ENCODE measurements at places on chromosomes 1 and 21.

GRCh38 chr1:92953491-92953890 is 7.8 kb downstream of the DIPK1A start:
- DNase-seq, result no peak

- DNase-seq, result no peak
Measured at GRCh38 chr1:24874056-24874455, 56.0 kb downstream of the RUNX3 start.

DNA sequence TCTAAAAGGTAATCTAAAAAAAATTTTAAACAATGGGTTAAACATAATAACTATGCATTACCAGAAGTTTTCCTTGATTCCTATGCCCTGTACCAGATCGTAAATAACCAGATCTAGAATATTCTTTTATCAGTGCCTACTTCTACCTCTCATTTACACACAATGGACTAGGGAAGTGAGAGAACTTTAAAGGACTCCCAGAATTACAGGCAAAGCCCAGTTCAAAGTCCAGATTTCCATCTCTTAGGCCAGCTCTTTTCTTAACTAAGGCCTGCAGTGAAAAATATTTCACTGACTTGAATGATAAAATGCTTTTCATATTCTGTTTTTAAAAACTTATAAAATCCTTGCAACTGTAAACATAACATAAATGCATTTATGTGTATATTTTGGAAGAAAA is 32.6 kb downstream of the ESRRG start:
- no peak for DNase-seq

DNA sequence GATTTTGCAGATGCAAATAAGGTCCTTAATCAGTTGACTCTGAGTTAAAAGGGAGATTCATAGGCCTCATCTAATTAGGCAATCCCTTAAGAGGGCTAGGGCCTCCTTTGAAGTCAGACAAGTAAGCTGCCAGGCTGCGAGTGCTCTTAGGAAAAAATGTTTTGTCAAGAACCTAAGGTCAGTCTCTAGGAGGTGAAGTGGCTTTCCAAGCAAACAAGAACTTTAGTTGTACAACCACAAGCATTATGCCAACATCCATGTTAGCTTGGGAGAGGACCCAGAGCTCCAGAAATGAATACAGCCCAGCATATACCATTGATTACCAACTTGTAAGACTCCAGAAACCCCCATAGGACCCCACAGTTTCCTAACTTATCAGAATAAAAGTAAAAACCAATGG is 1366.2 kb downstream of the PLA2G4A start:
- no peak for DNase-seq

- DNase-seq, result no peak
Measured at GRCh38 chr1:30179942-30180543, 543.3 kb downstream of the MATN1 start.

GRCh38 chr1:4344065-4344732 is 310.2 kb upstream of the AJAP1 start:
- DNase-seq, result no peak

- no peak for DNase-seq
Measured at GRCh38 chr1:36609241-36610027, 126.7 kb upstream of the CSF3R start.

DNA sequence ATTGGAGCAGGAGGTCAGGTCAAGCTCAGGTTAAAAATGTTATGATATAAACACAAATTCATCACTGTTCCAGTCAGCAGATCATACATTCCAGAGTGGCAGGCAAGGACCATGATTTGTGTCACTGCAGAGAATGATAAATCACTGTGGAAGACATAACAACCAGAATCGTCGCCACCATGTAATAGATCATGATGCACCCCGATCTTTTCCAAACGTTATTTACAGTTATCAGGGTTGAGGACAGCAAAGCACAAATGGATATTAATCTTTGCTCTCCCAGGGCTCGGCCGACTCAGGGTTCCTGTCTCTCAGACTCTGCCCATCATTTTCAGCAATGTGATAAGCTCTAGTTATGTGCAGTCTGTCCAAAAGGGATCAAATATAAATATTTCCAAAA is 122.7 kb downstream of the ZBTB18 start:
- no peak for DNase-seq

GRCh38 chr1:154222918-154223317 is 2.2 kb downstream of the UBAP2L start:
- no peak for DNase-seq

GRCh38 chr1:110811529-110811928 is 61.4 kb upstream of the CD53 start:
- no peak for DNase-seq

GRCh38 chr1:112465122-112465521 is 43.6 kb upstream of the WNT2B start:
- no peak for DNase-seq

DNA sequence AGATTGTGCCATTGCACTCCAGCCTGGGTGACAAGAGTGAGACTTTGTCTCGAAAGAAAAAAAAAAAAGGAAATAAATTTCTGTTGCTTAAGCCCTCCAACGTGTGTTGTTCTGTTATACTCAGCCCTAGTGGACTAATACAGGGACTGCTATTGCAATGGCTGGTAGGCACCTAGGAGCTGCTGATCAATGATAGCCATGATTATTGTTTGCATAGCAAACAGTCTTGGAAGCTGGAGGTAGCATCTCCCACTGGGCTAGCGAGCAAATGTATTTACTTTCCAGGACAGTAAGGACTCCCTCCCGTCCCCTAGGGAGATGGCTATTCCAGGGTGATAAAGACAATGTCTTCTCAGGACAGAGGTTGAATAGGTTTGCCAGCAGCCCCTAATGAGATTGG is 13.5 kb upstream of the TNFRSF8 start:
- no peak for DNase-seq

DNA sequence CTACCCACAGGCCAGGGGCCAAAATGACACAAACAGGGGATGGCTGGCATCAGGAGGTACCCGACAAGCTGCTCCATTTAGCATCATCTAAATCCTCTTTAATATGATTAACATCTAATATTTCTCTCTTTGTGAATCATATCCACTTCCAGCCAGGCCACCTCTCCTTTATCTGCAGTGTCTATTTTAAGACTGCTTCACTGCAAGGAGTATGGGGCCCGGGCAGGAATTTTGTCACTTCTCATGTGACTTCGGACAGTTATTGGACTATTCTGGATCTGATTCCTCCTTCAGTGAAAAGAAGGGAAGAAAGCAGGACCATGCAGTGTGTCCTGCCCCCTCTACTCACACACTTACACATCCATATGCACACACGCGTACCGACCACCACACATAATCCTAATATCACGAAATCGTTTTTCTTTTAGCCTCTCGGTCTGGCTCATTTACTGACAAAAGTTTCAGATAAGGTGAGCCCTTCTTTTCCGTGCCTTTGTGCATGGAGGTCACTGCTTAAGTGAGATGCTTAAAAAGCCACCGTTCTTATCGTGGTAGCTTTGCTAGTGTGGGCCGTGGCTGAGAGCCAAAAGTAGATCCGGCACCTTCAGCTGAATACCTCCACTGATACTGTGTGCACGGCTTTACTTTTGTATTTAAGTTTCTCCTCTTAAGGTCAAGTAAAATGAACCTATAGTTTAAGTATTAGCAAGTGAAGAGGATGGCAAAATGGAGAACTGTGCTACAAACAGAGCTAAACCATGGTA is 26.0 kb downstream of the PROX1 start:
- no peak for DNase-seq

- peak; percentile 96 for DNase-seq
Measured at GRCh38 chr1:147292631-147293251, 50.3 kb downstream of the CHD1L start.

DNA sequence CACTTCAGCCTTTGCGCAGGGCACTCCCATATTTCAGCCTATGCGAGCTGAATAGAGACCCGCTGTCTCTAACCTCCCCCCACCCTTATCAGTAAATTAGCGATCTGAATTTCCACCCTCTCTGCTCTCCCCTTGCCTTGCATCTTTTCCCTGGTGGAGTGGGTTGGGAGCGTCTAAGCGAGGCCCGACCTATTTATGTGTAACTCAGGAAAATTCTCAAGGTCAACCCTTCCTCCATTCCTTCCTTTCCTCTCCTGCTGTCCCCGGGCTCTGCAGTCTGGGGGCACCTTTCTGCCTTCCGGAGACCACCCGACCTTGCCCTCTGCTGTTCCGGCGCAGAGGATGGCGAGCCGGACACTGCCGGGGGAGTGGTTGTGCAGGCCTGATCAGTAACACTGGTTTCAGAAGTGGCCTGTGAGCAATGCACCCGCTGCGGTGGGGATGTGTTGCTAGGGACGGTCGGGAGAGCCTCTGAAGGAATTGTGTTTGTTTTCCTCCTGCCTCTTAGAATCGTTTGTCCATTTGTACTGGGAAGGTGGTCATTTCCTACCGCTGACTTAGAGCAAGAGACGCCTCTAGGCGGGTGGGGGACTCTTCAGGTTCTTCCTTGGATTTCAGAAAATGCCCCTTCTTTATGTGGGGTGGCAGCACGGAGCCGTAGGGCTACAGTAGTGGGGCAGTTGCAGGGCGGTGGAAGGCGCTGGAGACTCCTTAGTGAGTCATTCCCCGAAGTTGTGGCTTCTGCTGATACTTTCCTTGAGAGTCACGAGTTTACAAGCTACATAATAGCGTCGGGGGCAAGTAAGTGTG is 513 bp downstream of the MGST3 start:
- DNase-seq, result peak; percentile 49

DNA sequence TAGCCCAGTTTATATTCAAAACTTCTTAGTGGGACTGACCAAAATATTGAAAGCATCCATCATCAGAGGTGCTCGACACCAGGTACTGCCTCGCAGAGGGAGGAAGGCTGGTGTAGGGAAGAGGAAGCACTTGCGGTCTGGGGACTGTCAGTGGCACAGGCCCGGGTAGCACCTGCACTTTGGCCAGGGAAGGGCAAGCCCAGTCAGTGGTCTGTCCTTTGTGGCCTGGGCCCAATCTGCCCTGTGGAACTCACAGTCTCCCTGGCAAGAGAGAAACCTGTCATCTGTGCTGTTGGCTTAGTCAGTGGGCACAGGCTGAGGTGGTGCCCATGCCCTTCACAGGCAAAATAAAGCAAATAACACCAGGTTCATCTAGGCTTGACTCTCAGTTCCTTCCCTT is 77.4 kb downstream of the SYT6 start:
- no peak for DNase-seq

GRCh38 chr1:96837057-96837780 is 115.6 kb downstream of the PTBP2 start:
- DNase-seq, result no peak

DNA sequence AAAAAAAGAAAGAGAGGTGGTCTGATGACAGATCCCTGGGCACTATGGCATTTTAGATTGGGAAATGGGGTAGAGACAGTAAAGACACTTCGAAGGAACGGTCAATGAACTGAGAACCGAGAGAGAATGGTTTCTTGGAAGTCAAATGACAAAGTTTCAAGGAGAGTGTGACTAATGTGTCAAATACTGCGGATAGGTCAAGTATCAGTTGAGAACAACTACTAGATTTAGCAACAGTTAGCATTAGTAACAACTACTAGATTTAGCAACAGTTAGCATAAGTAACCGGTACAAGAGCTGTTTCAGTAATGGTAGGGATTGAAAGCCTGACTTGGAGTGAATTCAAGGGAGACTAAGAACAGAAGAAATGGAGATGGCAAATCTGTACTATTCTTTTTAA is 35.0 kb downstream of the UROD start:
- DNase-seq, result no peak

GRCh38 chr1:2134266-2134620 is 60.3 kb downstream of the FAAP20 start:
- no peak for DNase-seq

DNA sequence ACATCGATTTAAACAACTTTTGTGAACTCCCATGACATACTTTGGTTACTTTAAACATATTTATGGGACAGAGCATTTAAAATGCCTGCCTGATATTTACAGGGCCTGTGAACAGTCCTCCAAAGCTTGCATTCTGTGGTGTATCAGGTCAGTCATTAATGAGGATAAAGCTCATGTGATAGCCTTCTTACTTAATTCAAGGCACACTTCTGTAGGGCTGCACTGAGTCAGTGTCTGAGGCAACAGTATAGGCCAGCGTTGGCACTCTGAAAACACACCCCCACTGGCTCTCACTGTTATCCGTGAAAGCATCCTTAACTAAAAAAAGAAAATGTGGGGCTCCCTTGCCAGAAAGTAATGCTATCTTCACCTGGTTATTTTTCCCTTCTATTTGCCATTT is 200.0 kb downstream of the NFIA start:
- no peak for DNase-seq

DNA sequence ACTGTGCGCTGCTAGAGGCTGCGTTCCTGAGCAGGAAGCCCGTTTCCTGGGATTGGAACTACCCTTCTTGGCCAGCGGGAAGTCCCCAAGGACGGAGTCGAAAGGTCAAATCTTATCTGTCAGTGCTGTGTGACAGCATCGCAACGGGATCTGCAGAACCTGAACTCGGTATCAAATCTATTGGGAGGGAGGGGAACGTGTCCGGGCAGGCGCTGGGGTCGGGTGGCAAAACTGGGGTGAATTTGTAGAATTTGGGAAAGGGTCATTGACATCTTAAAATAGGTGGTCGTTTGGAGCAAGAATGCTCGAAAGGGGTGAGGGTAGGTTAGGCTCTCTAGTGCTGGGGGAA is 725 bp upstream of the ARPC5 start:
- no peak for DNase-seq

DNA sequence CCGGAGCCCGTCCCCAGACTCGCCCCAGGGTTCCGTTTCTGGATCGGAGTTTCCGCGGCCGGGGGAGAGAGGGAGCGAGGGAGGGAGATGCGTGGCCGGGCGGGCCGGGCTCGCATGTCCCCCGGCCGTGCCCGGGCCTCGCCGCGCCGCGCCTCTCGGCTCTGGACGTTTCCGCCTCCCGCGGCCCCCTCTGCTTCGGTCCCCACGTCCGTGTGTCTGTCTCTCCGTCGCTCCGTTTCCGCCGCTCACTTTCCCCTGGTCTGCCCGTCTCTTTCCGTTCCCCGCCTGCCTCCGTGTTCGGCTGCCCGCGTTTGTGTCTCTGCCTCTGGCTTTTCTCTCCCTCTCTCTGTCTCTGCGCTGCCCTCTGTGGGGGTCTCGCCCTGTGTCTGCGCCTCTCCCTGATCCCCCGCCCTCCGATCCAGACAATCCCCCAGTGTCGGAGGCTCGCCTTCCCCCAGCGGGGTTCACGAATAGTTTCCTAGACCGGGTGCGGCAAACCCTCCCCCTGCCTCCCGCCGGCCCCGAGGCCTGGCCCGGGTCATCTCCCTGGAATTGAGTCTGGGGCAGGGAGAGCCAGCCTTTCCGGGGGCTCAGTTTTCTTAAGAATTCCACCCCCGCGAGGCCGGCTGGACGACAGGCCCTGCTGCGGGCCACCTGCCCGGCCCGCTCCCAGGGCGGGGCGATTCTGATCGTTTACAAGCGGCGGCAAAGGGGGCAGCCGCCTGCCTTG is 735 bp downstream of the NBL1 start:
- no peak for DNase-seq

DNA sequence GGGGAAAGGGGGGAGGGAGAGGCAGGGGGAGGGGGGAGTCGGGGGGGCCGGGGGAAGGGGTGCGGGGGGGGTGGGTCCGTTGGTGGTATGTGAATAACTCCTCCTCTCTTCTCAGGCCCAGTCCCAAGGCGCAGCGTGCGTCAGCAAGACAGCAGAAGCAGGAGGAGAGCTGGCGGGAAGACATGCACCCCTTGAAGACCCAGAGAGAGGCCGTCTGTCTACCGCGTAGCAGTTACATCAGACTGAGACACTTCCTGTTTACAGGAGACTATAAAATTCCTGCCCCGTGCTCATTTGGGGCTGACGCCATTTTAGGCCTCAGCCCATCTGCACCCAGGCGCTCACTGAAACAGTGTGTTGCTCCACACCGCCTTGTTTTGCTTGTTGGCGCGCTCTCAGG is 55.3 kb downstream of the SETD4 start:
- no peak for DNase-seq

Measured in AG04449 (cell line).